Stimulated activated CD4-positive, alpha-beta T cell treated with anti-CD3 and anti-CD28 coated beads, TNF-alpha, amount 100 ng/mL, for 48 hours (primary cell): ENCODE measurements at places on chromosomes 11 and 22.

GRCh38 chr22:43004362-43005035 lies 10.4 kb downstream of the PACSIN2 start:
- no peak for DNase-seq

GRCh38 chr11:19834771-19835170 lies 122.1 kb downstream of the NAV2 start:
- no peak for DNase-seq

DNA sequence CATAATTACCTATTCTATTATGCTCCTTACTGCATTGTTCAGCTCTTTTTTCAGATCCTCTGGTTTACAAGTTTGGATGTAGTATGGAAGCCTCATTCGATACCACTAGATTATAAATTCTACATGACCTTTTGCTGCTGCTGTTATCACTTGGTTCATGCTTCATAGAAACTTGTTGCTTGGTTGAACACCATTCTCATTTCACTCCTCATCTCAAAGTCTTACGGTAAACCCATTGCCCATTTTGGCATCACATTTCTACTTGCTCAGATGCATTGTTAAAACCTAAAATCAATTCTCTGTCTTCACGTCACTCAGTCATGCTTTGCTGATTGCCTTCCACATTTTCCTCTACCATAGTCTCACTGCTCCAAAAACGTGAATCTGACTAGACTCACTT lies 155.5 kb upstream of the DDI1 start:
- no peak for DNase-seq

GRCh38 chr11:84890676-84891075 lies 736.5 kb downstream of the DLG2 start:
- DNase-seq, result no peak

- no peak for DNase-seq
Observed at GRCh38 chr11:87251560-87251959, 213.8 kb downstream of the TMEM135 start.

DNA sequence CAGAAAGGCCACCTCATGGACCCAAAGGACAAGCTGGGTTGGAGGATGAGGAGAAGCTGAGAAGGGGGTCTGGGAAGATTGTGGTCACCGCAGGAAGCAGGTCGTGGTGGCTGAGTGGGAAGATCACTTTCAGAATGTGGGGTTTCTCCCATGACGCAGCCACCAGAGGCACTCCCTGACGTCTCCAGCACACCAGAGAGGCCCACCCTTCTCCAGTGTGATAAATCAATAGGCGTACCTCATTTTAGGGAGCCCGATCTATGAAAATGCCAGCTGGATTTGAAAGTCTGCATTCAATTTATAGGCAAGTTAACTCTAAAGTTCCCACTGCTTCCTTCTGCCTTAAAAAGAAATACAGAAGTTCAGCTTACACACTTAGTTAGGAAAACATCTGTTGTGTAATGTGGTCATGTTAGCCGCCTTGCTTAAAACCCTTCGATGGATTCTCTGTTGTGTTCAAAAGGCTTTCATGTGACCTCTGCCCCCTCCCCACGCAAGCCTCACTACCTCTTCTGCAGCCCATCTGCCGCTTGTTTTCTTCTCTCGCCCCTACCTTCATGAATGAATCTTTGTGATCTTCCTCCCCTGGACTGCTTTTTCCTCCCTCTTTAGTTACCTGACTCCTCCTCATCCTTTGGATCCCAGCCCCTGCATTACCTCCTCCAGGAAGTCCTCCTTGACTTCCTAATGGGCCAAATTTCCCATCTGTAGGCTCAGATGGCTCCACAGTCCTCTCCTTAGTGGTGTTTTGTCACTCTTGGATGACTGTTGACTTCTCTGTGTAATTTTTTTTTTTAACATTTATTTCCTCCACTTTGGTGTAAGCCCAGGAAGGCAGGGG lies 10.7 kb downstream of the TSPAN18 start:
- DNase-seq, result no peak

- no peak for DNase-seq
Observed at GRCh38 chr11:116740741-116741140, 32.0 kb downstream of the BUD13 start.
